ENCODE measurements at places on chromosomes 5 and 9.

- peak; percentile 50 for DNase-seq
These were observed 337.4 kb upstream of the PUM3 start for GRCh38 chr9:3181049-3181953.

DNA sequence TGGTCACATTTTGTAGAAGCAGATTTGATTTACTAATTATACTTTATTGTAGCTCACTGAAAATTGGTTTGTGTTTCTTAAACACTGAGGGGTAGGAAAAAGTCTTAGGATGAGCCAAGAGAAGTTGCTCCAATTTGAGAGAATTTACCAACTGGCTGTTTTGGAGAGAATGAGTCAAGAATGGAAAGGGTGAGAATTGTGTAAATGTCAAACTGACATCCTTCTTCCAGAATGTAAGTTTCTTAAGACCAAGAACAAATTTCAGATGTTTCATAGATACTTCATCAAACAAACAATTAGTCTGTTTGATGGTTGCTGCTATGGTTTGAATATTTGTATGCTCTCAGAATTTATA lies 106.2 kb upstream of the TXNDC8 start:
- no peak for DNase-seq

DNA sequence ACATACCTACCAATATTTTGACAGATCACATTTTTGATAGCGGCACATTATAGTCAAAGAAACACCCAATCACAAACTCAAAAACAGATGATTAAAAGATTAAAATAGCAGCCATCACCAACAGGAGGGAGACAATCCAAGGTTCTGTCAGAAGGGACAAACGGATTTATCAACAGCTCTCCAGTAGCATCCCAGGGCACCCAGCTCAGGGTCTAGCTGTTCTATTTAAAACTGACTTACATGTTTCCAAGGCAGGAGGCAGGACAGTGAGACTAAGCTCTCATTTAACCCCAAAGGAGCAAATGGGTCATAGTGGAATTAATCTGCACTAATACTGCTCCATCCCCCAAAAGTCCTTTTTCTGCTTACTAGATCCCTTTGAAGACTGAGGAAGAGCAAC lies 3.2 kb downstream of the AGTPBP1 start:
- DNase-seq, result no peak

- DNase-seq, result no peak
These were observed 4.9 kb downstream of the MED27 start for GRCh38 chr9:132074736-132075135.

GRCh38 chr9:74728176-74728575 lies 159.5 kb downstream of the TRPM6 start:
- no peak for DNase-seq

- DNase-seq, result no peak
These were observed 1471.2 kb upstream of the NUDT12 start for GRCh38 chr5:105033637-105034400.

GRCh38 chr5:172502969-172503368 lies 48.6 kb upstream of the SH3PXD2B start:
- no peak for DNase-seq

GRCh38 chr9:132743931-132744479 lies 73.7 kb downstream of the GTF3C4 start:
- DNase-seq, result no peak

DNA sequence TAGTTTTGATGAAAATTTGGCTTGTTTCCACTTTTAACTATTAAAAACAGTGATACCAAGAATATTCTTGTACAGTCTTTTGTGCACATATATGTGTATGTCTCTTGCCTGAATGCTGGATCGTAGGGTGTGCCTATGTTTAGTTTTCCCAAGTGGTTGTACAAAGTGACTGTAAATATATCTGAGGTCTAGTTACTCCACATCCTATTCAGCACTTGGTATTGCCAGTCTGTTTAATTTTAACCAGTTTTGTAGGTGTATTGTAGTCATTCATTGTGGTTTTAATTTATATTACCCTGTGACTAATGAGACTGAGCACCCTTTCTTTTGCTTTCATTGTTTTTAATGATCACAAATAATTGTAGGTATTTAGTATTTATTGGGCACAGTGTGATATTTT lies 17.8 kb downstream of the RCL1 start:
- DNase-seq, result no peak

GRCh38 chr5:81409896-81410295 lies 16.0 kb upstream of the ACOT12 start:
- DNase-seq, result no peak

- peak; percentile 54 for DNase-seq
These were observed 76.8 kb downstream of the LMX1B start for GRCh38 chr9:126690431-126691051.

GRCh38 chr5:3596261-3596825 lies 711 bp downstream of the IRX1 start:
- DNase-seq, result no peak

GRCh38 chr5:74235552-74235951 lies 405.0 kb downstream of the ENC1 start:
- no peak for DNase-seq

DNA sequence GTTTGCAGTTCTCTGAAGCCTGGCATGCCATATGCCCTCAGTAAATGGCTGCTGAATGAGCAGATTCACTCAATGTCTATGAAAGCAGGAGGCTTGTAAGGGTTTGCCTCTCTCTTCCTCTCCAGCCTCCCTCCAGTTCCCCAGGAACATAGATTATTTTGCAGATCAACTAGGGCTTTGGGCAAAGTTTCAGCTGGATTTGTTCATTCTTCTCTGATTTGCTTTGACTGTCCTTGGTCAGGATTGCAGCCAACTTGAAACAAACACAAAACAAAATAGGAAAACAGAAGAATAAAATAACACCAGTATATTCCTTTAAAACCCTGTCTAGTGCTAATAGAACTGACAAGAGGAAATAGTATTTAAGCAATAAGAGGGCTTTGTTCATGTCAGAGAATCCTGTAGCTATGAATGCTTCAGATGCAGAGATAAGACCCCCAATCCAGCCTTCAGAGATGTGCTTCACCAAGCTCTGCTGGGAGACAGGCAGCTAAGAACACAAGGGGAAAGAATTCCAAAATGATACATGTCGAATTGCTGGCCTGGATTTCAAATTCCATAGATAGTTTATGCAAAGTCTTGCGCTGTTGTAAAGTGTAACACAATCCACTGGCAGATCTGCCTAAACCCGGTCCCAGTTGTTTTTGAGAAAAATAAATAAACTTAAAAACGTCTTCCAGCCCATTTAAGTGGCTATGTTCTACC lies 174.3 kb downstream of the PAPPA start:
- no peak for DNase-seq

DNA sequence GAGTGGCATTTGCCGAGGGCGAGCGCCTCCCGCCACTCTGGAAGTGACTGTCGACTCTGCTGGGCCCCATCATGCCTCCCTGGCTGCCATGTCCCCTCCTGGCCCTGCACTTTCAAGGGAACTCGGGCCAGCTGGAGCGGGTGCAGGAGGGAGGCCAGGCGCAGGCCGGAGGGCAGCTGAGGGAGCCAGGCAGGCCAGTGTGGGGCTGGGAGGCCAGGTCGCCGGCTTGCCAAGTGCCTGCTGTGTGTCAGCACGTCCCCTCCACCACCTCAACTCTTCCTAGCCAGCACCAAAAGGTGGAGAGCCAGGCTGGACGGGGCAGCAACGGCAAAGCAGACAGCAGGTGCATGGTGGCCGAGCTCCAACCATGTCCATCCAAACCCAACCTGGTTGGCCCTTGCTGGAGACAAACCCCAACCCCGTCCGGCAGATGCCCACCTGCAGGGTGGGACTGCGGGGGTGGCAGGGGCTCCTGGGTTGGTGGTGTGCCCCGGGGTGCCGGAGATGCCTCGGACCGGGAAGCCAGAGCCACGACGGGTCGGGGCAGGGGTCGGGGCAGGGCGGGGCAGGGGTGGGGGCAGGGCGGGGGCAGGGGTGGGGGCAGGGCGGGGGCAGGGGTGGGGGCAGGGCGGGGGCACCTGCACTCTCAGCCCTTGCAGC lies 36.5 kb upstream of the EGFL7 start:
- no peak for DNase-seq

GRCh38 chr5:1497795-1498622 lies 25.8 kb downstream of the LPCAT1 start:
- DNase-seq, result no peak

DNA sequence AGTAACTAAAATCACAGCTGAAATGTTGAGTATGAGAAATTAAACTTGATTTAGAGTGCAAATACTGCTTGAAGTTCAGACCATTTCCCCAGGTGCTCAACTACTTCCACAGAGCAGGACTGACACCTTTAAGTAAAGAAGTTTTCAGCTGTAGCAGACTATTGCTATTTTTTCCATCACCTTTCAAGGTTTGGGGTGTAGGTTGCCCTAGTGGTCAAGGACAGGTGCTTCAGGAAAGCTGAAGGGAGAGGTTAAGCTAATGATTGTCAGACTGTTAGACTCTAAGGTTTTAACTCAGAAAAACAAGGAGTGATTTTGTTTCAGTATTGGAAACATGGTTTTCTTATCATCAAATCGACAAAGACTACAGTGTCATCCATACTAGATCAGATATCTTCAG lies 162.1 kb downstream of the CCDC192 start:
- DNase-seq, result no peak

- no peak for DNase-seq
These were observed 357.3 kb downstream of the SPOCK1 start for GRCh38 chr5:137141779-137142178.

DNA sequence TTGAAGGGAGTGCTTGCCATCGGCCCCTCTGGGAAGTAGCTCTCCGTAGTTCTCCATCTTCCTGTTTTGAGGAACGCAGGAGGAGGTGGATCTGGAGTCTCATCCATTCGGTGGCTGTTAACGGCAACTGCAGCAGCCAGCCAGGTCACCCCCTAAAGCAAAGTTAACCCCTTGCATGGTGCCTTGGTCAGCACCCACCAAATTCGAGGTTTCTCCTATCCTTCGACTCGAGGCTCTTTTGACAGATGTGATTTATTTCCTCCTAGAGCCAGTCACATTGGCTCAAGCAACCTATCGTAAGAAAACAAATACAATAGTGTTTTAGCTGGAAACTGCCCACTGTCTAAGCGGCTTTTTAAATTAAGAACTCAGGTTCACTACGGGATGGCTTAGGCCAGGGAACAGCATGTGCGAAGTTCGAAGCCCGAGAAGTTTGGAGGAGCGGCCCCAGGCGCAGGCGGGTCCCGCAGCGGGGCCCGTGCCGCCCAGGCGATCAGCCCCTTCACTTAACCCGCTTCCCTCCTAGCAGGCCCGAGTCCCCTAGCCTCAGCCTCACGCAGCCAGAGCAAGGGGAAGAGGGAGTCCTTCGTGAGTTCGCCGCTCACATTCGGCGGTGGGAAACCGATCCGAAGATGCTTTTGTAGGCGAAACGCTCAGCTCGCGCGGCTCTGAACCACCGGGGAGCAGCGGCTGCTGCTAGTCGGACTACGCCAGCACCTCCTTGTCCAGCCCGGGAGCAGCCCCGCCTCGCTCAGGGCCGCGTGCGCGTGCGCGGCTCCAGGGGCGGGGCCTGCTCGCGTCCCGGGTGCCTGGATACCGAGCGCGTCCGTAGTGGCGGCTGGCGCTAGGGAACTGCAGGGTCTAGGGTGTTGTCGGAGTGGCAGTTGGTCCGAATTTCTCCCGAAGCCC lies at the start of gene ROPN1L:
Gene ROPN1L (plus strand): TSS at position 797 of the 909 bp plus-strand sequence. CDS start 289 bp downstream, outside the sequence.
- DNase-seq, result peak; percentile 84

DNA sequence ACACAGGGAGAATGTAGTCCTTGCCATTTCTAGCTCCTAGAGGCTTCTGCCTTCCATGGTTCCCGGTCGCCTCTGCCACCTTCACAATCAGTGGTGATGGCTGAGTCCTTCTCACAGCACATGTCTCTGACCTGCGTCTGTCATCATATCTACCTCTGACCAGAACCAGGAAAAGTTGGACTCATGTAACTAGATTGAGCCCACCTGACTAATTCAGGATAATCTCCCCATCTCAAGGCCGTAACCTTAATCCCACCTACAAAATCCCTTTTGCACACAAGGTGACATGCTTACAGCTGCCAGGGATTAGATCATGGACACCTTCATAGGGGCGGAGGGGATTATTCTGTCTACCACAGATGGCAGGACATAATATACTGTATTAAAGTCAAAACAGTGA lies 375.6 kb downstream of the ICE1 start:
- no peak for DNase-seq

DNA sequence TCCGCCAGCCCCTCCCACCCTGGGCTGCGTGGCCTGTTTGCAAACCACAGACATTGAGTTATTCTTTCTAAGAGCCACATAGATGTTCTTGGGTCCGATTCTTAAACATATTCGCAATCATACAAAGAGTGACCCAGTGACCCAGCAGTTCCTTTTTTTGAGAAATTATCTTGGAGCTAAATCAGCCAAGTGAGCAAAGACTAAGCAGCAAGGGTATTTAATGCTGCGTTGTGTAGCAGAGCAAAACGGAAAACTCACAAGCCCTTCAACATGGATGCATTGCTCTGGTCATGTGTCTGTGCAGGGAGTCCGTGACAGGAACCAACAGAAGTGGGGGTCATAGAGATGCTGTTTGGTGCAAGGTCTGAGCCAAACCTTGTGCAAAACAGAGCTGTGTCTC lies 95.6 kb downstream of the OLFM1 start:
- no peak for DNase-seq

GRCh38 chr9:133116346-133117231 lies 4.5 kb downstream of the RALGDS start:
- peak; percentile 3 for DNase-seq

- DNase-seq, result no peak
These were observed 221.7 kb downstream of the PCSK5 start for GRCh38 chr9:76112151-76112550.

DNA sequence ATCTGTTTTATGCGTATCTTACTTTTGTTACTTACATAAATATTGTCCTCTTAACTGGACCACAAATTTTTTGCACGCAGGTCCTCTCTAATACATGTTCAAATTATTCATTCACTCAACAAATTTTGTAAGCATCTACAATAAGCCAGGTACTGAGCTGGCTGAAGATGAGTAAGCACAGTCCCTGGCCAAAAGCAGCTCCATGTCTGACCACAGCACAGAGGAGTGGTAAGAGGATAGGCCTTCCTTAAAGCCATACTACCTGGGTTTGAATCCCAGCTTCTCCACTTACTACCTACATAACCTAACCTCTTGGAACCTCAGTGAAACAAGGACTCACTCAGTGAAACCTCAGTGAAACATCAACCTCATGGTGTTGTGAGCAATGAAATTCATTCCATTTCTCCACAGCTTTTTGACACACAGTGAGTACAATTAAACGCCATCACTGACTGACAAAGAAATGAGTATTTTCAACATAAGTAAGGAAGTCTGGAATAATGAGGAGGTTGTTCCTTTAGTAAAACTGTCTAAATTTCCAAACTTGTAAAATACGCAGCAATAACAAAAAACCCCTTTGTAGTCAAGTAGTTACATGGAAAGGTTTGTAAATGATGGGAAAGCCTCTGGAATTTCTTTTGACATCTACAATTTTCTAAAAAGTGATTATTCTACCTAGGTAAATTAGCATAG lies 15.0 kb downstream of the PTAR1 start:
- DNase-seq, result no peak

- DNase-seq, result peak; percentile 89
These were observed 139.5 kb upstream of the KLF9 start for GRCh38 chr9:70553707-70554673.

- no peak for DNase-seq
These were observed 53.2 kb downstream of the HRH2 start for GRCh38 chr5:175711031-175711430.

GRCh38 chr5:140690376-140690932 lies 716 bp downstream of the HARS1 start:
- no peak for DNase-seq
